ENCODE measurements at places on chromosomes 3 and 15.

GRCh38 chr3:29176501-29176900, 104.4 kb upstream of the RBMS3 start:
- DNase-seq = no peak

DNA sequence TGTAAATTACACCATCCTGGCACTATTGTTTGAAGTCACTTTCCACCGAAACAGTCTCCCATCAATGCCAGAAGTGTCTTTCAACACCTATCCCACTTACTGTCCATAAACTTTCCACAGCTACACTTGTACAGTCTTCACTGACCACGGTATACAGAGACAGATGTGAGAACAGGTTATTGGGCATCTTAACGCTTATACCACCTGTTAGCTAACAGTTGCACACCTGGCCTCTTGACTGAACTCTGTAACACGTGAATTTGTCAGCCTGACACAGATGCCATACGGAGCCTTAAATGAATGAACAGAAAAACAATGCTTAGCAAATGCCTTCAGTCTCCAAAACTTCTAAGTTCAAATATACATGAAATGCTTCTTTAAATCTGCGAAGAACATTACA, 440.5 kb downstream of the SHQ1 start:
- DNase-seq = no peak

DNA sequence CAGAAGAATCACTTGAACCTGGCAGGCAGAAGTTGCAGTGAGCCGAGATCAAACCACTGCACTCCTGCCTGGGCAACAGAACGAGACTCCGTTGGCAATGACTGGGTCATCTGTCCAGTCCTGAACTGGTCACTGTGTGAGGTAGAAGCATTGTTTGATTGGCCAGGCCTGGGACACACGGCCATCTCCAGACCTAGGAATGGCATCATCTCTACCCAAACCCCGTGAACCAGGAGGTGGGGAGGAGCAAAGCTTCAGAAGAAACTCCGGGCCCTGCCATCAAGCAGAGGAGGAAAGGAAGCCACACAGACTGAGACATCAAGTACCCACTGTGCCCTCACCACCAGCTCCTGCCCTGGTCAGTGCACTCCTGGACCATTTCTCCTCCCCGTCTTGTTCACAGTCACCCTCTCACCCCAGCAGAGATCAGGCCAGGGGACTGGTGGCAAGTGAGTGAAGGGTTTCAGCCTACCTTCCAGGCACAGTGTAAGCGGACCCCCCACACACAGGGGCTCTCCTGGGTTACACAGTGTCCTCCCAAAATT, 31.6 kb downstream of the GOLGA6L2 start:
- no peak for DNase-seq

DNA sequence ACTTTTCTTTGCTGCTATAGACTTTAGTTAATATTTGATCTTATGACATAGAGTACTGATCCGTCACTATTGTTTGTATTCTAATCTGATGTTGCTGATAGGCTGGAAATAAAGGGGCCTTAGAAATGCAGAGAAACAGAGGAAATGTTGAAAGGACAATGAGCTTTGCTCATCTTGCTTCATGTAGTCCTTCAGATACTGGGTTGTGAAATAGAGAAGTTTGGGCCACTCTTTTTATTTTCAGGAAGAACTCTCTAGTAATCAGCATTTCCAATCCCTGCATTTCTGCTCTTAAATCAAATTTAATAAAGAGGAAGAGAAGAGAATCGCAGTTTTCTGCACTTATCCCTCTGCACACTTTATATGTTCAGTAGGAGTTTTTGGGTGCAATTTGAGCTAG, 192.8 kb upstream of the THBS1 start:
- no peak for DNase-seq

DNA sequence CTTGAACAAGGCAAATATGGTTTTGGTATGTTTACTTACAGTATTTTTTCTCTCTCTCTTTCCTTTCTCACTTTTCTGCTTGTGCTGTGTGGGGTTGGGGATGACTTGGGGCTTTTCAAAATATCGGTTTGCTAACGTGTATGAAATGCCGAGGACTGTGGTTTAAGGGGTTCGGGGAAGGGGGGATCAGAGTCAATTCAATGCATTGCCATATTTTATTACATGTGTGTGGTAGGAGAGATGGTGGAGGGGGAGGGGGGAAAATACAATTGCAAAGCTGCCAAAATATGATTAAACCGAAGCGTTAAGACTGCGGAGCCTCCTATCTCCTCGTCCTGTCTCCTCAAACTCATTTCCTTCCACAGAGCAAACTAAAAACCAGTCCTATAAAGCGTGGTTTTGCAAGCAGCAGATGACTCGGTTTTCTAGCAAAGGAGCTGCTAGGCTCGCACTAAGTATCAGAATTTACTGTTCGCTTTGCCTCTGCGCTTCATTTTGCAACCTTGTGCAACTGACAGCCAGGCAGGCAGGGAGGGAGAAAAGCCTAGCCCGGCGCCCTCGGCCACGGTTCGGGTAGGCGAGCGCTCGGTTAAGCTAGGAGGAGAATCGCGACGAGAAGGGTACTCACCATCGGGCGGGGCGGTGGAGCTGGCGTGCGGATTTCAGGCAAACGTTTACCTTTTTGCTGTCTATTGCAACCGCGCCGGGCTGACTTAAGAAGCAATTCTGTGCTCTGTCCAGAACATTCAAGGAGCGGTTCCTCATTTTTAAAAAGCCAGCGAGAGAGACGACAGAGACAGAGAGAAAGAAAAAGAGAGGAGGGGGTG, 4.0 kb upstream of the NR2F2 start:
- no peak for DNase-seq

DNA sequence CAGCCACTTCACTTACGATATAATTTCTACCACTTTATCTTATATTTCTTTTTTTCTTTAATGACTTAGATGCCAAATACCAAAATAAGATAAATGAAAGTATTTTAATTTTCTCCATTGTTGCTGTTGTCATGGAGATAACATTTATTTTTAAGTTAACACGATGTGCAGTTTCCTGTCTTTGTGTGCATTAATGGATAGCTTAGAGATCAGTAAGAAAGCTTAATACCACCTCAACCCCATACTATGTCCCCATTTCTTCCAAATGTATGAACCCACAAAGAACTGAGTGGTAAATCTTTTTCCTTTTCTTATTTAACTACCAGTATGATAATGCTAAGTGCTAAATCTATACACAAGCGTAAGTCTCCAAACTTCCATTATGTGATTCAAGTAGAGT, 17.1 kb downstream of the PCNP start:
- no peak for DNase-seq

GRCh38 chr3:191342006-191342405, 11.7 kb upstream of the UTS2B start:
- DNase-seq = no peak

DNA sequence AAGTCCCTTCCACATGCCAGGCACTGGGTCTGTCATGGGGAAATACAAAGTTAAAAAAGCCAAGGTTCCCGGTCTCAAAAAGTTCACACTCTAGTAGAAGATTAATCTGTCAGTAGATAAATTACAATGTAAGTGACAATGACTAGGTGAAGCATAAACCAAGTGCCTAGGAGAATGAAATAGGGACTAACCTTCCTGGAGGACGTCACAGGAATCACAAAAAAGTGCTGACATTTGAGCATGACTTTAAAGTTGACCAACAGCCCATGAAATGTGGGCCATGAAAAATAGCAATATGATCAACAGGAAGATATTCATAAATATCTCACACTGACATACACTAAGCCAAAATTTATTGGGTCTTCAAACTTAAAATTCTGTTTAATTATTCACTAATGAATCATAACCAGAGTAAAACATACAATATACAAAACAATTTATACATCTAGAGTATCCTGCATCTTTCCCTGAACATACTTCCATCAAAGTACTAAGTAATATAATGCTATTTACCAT, 20.0 kb downstream of the COPS2 start:
- no peak for DNase-seq

- DNase-seq = no peak
These were observed 427.8 kb upstream of the C2CD4B start for GRCh38 chr15:62592920-62593319.

- no peak for DNase-seq
These were observed 28.0 kb upstream of the HEG1 start for GRCh38 chr3:125083776-125084175.

DNA sequence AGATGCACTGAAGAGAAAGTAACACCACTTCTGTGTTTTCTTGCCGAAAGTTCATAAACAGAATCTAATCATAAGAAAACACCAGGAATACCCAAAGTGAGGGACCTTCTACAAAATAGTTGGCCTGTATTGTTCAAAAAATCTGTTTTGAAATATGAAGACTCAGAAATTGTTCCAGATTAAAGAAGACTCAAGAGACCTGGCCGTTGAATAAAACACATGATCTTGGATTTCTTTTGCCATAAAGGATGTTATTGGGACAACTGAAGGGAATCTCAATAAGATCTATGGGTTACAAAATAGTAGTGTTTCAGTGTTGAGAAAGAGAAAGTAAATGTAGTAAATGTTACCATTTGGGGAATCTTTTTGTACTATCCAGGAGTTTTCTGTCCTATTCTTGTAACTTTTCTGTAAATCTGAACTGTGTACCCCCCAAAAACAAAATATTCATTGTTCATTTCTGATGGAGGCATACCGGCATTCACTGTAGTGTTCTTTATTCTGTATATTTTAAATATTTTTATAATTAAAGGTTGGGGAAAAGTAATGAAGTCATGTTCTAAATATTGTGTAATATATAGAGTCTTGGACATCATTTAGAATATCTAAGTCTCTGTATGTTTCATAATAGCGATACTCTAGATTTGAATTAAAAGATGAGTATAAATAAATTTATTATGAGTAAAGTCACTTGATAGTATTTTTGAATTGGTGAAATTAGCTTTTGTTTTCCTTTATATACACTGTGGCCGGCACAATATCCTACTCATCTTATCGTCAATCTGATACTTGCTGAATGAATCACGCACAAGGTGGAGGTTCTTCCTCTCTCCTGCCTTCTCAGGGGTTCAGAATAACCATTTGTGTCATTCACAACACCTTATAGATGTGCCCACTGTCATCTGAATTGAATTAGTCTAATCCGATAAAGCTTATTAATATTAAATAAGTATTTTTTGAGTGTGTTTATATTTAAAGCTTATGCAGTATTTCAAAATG, 66.7 kb downstream of the TRAK1 start:
- DNase-seq = no peak

GRCh38 chr3:45551214-45552010, 43.1 kb upstream of the LIMD1 start:
- no peak for DNase-seq

DNA sequence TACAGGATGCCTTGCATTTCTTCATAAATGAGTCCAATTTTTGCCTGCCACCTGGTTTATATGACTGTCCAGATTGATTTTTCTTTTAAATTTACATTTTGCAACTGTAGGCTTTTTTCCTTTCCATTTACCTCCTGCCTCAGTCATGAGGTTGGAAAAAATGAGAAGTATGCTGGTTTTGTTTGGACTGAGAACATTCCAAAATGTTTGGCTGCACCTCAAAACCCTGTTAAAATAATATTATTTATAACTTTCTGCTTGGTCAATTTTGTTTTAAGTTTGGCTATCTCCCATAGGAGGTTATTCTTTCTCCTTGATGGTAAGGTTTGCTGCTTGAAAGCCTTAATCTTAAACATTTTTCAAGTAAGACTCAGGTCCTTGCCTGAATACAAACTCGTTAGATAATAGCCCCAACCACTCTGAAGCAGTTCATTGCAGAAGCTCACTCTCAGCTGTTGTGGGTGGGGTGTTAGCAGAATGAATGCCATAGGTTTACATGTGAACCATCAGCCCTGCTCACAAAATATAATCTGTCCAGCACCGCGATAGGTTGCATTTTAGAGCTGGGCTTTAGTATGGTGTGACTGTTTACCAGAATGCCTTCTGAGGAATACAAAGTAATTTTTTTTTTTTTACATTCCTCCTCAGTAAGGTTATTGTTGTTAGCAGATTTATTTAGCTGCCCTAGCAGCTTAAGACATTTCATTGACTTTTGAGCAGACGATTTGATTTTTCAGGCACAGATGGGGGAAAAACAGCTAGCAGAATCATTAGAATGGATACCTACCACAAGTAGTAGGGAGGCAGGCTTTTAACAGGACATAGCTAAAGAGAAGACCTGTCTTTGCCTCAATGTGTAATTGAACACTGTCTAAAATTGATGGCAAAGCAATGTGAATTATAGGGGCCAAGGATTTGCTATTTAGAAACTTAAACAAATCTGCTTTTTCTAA, 630.8 kb upstream of the KCNMB2 start:
- no peak for DNase-seq

DNA sequence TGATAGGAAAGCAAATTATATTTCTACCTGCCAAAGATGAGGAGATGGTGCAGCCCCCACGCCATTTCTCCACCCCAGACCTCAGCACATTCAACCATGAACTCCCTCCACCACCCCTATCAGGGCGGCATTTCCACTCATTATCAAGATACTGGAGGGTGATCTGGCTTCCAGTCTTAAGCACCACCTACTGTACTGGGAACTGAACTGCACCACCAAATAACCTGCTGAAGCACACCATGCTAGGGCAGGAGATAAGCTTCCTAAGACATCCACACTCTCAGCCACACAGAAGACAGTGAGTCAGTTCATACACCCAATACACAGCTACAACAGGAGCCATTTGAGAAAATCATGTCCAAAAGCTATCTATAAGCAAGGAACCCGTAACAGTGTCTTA, 98.8 kb downstream of the FGF7 start:
- no peak for DNase-seq

- no peak for DNase-seq
These were observed 148.1 kb downstream of the WDR72 start for GRCh38 chr15:53611145-53611920.

- no peak for DNase-seq
These were observed 2.0 kb upstream of the GANC start for GRCh38 chr15:42270996-42271395.

- no peak for DNase-seq
These were observed 27.3 kb downstream of the SV2B start for GRCh38 chr15:91127236-91127955.

- no peak for DNase-seq
These were observed 20.6 kb downstream of the CD80 start for GRCh38 chr3:119538772-119539171.

DNA sequence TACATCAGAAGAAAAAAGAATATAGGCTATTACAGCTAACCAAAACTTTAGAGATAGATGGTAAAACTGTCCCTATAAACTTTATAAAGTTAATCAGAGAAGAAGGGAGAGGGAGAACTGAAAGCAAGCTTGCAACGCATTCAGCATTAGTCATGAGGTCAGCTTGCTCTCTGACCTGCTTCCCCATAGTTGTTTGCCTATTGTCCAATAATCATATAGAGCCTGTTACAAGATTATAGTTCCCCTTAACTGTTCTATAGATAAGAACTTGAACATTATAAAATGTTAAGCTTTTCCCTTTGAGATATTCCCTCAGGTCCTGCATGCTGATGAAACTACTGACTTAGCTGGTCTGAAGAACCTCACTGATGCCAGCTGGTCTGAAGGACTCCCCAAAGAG, 74.5 kb downstream of the CPNE4 start:
- DNase-seq = no peak

All from stimulated activated CD8-positive, alpha-beta memory T cell treated with anti-CD3 and anti-CD28 coated beads, Interleukin-2, amount 100 ng/mL, for 1 hour (primary cell).